ENCODE measurements at places on chromosomes 6 and 20. TPM values are rescaled to one million over a fixed set of nuclear protein-coding genes. Genes with fewer than 3 reads are reported as not detected.

The BMP2 gene
- 22.7 TPM for total RNA-seq

The LINC00237 gene
- not detected for total RNA-seq

The LAMA2 gene
- 42.1 TPM for total RNA-seq

The MYH7B gene
- 1.8 TPM for total RNA-seq

The CYP39A1 gene
- 7.8 TPM for total RNA-seq

The RNASET2 gene
- 73.1 TPM for total RNA-seq

The MAN1A1 gene
- total RNA-seq = 74.0 TPM

The MCCD1 gene
- not detected for total RNA-seq

The CST1 gene
- total RNA-seq = not detected

The SUPT3H gene
- 4.9 TPM for total RNA-seq

The ATXN1 gene
- 71.2 TPM for total RNA-seq

The PPP1R3G gene
- 0.46 TPM for total RNA-seq

The SYNDIG1 gene
- not detected for total RNA-seq

The CLIC5 gene
- 131 TPM for total RNA-seq

The ANGPT4 gene
- 0.81 TPM for total RNA-seq

The TRIM31 gene
- 0.35 TPM for total RNA-seq
